ENCODE measurements at places on chromosomes 2 and 18.

GRCh38 chr18:27685807-27686412, 491.0 kb downstream of the CDH2 start:
- DNase-seq, result no peak

DNA sequence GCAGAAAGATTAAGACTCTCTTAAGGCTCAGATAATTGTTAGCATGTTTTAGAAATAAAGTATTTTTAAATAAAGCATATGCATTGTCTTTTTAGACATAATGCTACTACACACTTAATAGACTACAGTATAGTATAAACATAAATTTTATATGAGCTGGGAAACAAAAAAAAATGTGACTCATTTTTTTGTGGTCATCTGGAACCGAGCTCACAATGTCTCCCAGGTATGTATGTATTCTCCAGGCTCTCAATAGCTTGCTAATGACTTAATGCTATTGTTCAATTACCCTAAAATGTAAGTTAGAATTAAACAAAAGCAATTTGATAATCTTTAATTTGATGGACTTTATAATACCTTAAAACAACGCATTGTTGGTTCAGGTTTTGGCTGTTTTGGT, 167.2 kb downstream of the NUP35 start:
- no peak for DNase-seq

DNA sequence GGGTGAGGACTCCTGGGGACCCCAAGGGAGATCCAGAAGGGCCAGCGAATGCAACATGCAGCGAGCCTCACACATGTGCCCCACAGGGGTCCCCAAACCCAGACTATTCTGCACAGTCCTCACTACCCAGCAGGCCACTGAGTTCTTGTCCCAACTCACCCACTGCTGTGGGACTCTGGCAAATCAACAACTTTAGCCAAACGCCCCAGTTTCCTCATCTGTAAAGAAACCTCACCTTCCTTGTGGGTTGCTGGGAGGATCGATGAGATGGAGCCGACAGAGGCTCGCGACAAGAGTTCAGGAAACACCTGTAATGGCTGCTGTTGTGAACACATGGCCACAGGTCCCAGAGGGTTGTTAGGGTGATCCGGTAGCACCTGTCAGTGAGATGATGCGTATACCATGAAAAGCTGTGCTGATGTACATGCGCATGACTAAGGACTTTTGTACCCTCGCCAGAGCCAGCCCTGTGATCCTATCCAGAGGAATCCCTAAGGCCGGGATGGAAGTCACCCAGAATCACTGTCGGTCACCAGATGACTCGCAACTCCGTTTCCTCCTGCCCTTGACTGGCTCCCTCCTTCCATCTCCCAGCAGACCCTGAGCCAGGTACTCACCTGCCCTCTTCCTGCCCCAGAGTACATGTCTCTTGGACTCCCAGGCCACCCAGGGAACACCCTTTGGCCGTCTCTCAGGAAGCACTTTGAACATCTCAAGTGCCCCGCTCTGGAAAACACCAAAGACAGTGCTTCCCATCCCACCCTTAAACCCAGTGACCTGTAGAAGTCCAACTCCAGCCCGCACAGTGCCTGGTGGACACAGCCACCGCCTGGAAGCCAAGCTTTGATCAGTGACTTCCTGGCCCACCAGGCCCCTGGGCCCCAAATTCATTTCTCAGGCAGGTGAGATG, 103.3 kb upstream of the ID2 start:
- no peak for DNase-seq

DNA sequence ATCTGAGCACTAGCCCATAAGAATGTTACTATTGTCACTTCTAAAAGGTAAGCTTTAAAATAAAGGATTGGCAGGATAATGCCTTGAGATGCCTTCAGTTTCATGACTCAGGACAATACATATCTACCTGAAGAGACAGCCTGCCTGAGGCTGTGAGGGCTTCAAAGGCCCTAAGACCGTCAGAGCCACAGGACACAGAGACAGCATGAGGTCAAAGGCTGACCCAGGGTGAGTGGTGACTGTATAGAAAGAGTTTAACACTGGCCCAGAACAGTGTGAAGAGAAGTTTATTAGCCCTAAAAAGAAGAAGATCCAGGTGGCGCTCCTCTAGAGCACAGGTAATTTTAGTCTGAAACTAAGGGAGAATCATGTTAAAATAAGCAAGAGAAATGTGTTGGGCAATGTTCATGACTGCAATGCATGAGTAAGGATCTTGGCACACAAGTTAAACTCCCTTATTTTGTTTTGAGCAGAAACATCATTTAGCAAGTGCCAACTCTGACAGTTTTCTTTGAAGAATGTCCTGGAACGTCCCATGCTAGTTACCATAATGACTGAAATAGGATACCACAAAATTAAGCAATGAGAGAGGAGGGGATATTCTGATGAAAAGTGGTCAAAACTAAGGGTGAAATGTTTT, 78.1 kb upstream of the FAM110C start:
- no peak for DNase-seq

DNA sequence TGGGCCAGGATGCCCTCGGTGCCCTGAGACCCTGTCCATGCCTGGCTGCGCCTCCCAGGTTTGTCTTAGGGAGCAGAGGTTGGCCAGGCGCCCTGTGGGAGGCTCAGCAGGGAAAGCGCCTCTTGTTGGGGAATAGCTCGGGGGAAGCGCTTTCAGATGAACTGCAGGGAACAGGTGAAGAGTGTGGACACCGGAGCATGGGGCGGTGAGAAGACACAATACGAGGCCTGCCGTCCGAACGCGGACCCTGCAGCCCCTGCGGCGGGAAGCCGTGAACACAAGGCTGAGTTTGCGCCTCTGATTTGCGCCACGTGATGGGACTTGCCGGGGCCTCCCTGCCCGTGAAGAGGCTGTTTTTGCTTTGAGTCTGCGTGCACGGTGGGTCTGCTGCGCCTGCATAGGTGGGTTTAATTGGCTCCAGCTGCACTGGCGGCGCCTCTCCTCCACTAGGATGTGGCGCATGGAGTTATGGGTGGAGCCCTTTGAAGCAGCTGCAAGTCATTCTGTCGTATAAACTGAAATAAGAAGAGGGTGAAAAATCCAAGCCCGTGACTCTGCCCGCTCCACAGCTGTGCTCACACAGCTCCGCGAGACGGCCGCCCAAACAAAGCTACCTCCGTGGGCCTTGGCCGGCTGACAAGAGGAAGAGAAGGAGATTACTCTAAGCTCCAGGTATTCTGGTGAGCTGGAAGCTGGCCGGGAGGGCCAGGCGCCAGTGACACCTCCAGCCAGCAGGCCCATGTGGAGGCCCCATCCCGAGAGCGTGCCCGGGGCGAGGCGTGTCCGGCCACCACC, 103.5 kb upstream of the CTDP1 start:
- peak; percentile 15 for DNase-seq

DNA sequence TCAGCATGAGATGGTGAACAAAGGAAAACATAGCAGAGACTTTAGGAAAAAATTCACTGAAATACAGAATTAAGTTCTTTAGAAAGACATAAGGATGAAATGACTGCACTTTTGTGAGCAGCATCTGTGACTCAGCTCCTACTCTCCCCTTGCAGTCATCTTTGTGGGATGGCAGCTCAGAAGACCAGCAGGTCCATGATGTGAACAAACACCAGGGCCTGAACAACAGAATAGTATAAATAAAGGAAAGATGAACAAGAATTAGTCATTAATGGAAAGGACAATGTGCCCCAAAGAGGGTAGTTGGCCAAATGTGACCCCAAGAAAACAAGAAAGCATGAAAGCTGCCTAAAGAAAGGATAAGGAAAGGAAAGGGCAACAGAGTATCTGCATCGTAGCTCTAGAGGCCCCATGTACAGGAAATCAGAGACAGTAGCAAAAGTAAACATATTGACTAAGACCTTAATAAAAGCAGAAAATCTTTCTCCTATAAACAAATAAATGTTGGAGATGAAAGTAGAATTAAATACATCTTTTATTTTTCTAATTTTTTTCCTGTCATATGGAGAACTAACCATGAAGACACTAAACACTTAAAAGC, 318.0 kb downstream of the ZEB2 start:
- no peak for DNase-seq

- DNase-seq, result no peak
Measured at GRCh38 chr2:41922177-41922576, 125.6 kb upstream of the PKDCC start.

DNA sequence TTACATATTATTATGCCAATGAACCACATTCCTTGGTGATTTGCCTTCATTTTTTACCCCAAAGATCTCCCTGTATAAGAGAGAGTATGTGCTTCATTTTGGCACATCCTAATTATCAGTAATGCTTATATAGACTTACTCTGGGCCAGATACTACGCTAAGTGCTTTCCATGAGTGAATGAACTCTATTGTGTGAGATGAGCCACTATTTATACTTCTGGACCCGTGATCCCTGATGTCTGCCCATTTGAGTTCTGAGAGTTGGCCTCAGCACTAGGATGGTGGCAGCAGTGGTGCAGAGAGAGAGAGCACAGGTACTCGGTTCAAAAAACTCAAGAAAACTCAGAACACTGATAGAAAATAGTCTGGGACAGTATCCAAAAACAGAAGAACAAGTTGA, 17.4 kb upstream of the KCMF1 start:
- no peak for DNase-seq

- no peak for DNase-seq
Measured at GRCh38 chr2:72833084-72833714, 7.4 kb upstream of the EXOC6B start.

DNA sequence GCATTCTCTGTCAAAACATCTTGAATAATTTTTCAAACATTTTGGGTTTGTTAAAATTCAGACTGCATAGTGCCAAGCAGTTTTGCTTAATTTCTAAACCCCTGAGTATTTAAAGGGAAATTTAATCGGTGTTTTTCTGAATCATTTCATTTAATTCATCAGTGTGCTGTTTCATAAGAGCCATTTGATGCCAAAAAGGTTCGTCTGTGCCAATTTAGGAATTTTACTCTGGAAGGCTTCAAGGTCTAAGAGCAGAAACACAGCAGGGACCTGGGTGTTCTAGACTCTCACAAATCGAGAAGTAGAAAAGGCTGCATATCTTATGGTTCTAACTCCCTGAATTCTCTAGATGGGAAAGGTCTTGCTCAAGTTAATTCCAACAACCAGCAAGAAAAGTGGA, 311.9 kb upstream of the NT5C1B start:
- no peak for DNase-seq

DNA sequence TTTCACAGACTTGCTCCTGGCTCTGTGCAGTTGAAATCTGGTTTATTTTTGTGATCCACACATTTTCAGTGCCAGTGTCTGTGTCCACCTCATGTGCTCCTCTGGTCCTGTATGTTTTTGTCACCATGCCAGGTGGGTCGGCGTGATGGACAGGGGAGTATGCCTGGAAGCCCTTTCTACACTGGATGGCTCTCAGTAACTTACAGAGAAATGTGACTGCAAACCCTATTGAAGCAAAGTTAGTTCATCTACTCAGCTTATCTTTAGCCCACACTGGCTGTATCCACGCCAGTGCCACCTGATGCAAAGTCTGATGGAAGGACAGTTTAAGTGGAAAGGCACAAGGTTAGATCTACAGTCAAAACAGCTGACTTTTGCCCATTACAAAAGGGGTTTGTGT, 4.3 kb downstream of the IMPA2 start:
- DNase-seq, result no peak

- DNase-seq, result peak; percentile 55
Measured at GRCh38 chr2:152421521-152422370, 86.8 kb downstream of the FMNL2 start.

GRCh38 chr2:104786821-104787220, 67.1 kb upstream of the POU3F3 start:
- DNase-seq, result no peak

DNA sequence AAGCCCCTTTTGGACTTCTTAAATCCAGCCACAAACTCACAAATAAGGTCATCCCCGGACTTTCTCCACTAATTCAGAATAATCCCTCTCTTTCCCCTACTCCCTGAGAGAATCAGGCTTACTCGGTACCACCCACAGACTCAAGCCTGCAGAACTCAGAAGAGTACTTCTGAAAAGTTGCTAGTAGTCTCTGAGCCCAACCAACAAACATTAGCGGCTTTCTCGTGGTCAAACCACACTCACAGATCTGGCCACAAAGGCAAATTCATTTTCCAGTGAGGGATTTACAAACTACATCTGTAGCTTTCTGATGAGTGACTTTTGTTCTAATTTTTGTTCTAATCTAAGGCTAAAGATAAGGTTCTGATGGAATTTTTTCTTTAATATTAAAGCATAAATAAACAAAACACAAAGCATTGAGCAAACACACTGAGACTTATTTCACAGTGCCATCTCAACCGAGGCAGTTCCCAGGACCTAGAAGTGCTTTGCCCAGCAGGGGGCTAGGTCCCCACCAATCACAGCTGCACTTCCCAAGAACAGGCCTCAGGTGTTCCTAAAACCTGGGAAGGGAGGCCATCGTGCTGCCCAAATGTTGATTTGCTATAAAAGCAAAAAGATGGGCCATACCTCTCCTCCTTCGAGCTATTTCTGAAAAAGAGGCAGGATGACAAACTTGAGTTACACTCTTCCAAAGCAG, 110.7 kb downstream of the COLEC12 start:
- DNase-seq, result no peak

DNA sequence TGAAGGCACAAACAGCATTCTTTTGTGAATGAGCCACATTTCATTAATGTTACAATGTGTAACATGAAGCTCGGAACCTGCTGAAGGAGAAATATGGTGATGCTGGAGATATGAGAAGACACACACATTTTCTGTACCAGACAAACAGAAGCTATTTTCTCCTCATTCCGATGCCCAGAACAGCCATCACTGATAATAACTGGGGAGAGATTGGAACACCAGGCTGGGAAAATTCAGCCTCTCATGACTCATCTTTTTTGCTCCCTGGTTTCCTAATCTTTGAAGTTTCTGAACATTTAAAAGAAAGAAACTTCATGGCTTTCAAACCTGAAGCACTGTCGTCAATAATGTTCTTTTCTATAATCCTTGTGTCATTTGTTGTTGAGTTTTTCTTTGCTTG, 110.9 kb downstream of the LYPD6 start:
- DNase-seq, result no peak

DNA sequence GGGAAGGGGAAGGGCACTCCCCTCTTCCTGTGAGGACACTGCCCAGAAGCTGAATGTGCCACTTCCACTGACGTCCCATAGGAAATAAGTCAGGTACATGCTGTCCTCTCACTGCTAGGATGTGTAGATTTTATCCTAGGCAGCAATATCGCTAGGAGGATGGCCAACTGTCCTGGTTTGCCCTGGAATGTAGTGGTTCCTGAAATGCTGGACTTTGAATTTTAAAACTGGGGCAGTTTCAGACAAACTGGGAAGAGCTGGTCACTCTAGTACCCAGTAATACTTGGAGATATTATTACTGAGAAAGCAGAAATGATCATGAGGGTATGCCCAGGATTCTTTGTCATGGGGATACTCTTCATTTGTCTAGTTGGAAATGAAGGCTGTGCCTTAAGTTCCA, 5.4 kb upstream of the KCNS3 start:
- no peak for DNase-seq

GRCh38 chr18:9404565-9405060, 70.0 kb downstream of the TWSG1 start:
- peak; percentile 43 for DNase-seq

GRCh38 chr2:73841912-73842738, 13.4 kb downstream of the STAMBP start:
- no peak for DNase-seq
